ENCODE measurements at places on chromosomes 5 and 9.

DNA sequence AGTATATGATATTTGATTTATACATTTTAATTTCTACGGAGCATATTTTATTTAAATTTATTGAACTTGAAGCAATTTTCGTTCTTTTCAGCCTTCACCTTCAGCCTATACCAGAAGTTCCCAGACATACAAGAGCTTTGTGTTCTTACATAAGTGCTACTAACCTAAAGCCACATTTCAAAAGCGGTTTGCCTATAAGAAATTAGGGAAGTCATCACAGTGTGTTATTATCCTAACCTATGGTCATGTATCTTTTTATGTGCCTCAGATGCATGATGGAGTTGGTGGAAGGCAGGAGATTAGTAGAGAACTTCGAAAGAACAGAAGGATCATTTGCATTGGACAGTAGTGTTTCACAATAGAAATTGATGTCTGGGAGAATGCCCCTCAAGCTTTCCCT, 3.1 kb downstream of the KIF2A start:
- DNase-seq: no peak

- DNase-seq: no peak
Measured at GRCh38 chr9:137278721-137279711, 1.5 kb downstream of the TOR4A start.

GRCh38 chr5:9122528-9122927, 423.3 kb downstream of the SEMA5A start:
- no peak for DNase-seq

GRCh38 chr9:28648723-28649122, 1075.4 kb upstream of the C9orf72 start:
- no peak for DNase-seq

GRCh38 chr5:10538789-10539686, 24.8 kb upstream of the ANKRD33B start:
- DNase-seq: no peak

DNA sequence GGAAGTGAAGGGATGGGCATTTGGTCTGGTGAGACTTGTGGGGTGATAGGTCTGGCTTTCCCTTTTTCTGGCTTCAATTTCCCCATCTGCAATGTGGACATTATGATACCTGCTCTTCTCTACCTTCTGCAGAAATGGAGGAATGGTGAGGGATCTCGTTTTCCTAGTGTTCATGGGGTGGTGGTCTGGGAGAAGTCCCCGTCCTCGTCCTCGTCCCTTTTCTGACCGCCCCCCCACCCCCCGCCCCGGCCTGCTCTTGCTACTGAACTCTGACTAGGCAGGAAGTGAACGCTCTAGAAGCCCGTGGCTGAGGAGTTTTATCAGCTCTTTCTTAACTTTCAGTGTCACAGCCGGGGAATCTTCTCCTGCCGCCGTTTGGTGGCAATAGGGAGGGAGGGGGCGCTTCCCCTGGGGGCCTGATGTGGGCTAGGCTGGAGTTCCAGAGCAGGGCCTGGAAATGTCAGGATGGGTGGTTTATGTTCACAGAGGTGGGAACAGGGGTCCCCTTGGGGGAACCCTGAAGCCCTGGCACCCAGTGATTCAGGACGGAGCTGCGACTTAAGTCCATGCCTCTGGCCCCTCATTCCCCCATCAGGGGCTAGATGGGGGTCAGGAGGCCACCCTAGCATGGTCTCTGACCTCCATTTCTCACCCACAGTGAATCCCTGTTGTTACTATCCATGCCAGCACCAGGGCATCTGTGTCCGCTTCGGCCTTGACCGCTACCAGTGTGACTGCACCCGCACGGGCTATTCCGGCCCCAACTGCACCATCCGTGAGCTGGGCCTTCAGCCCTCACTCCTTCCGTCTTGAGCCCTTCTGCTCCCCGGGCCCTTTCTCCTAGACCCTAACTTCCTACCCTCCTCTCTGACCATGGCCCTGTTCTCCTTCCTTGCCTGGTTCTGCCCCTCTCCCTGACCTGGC, 6.7 kb downstream of the PTGS1 start:
- no peak for DNase-seq

DNA sequence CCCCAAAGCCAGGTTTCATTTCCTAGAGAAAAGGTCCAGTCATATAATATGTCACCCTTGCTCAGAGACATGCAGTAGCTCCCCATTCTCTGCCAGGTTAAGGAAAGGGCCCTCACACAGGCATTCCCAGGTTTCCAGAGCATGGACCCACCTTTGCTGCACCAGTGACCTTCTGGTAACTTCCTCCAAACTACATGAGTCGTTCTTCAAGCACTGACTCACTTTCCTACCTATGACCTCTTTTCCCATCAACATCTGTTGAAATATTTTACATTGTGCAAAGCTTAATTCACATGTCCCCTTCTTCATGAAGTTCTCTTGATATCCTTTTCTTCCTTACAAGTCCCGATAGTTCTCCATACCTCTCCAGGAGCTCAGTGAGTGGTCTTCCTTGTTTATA, 25.9 kb downstream of the SH3TC2 start:
- no peak for DNase-seq

GRCh38 chr9:117703537-117703936, 666 bp upstream of the TLR4 start:
- no peak for DNase-seq

DNA sequence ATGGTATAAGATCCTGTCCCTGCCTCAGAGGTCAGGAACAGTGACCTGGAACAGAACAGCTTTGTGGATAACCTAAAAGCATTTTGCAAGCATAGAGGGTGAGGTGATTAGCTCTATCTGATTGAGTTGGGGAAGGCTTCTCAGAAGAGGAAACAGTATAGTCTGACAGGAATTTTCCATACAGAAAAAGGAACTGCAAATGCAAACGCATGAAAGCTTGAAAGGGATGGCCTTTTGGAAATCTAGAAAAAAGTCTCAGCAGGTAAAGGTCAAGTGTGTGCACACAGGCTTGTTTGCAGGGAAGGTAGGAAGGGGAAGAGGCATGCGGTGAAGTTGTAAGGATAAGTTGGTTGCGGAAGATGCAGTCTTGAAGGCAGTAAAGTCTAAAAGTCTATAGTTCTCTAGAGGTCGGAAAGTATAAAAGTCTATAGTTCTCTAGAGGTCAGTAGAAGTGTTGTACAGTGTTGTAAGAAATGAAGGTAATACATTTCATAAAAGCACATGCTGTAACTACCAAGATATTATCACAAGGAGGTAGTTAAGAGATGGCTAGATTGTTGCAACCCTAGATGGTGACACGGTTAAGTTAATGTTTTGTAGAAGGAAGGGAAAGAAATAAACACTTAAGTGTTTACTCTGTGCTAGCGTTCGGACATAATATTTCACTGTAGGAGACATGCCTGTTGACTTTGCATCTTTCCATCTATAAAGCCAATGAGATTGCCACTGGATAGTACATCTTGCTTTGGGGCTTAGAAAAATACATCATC, 16.7 kb upstream of the HSPB3 start:
- no peak for DNase-seq

DNA sequence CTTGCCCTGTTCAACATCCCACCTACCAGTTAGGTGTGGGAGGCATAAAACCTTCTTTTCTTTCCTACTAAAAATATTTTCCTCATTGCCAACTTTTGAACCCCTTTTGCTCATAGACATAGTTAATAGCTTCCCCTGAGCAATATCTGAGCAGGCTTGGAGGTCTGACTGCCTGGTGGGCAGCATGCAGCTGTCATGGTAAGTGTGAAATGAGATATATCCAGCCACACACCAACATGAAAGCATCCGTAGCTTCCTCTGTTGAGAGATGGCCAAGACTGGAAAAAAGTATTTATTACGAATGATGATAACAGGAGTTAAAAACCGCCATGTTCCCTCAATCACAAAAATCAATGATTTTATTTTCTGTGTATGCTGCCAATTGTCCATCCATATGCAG, 190.1 kb downstream of the TMEM38B start:
- DNase-seq: no peak
